Liver (tissue), 10 donors: ENCODE measurements at places on chromosomes 13 and 19.
A peak's percentile ranks its signal among the peaks of the same experiment; 100 is the strongest.

GRCh38 chr13:90552702-90553101 lies 794.8 kb upstream of the MIR17HG start:
- DNase-seq: no peak

GRCh38 chr19:40948580-40949299 lies 42.3 kb upstream of the CYP2B6 start:
- DNase-seq: no peak

DNA sequence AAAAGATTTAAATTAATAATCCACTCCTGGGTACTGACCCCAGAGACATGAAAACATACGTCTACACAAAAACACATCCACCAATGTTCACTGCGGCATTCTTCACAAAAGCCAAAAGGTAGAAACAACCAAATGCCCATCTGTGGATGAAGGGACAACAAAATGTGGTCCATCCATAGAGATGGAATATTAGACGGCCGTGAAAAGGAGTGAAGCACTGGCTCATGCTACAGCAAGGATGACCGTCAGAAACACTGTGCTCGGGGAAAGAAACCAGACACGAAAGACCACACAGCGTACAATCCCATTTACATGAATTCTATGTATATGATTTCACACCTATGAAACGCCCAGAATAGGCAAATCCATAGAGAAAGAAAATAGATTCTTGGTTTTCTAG lies 6.1 kb downstream of the RDH13 start:
- DNase-seq: no peak

GRCh38 chr13:113430378-113431110 lies 22.7 kb downstream of the ADPRHL1 start:
- DNase-seq: no peak

- DNase-seq: no peak
Measured at GRCh38 chr13:48641404-48641803, 12.3 kb upstream of the CYSLTR2 start.

DNA sequence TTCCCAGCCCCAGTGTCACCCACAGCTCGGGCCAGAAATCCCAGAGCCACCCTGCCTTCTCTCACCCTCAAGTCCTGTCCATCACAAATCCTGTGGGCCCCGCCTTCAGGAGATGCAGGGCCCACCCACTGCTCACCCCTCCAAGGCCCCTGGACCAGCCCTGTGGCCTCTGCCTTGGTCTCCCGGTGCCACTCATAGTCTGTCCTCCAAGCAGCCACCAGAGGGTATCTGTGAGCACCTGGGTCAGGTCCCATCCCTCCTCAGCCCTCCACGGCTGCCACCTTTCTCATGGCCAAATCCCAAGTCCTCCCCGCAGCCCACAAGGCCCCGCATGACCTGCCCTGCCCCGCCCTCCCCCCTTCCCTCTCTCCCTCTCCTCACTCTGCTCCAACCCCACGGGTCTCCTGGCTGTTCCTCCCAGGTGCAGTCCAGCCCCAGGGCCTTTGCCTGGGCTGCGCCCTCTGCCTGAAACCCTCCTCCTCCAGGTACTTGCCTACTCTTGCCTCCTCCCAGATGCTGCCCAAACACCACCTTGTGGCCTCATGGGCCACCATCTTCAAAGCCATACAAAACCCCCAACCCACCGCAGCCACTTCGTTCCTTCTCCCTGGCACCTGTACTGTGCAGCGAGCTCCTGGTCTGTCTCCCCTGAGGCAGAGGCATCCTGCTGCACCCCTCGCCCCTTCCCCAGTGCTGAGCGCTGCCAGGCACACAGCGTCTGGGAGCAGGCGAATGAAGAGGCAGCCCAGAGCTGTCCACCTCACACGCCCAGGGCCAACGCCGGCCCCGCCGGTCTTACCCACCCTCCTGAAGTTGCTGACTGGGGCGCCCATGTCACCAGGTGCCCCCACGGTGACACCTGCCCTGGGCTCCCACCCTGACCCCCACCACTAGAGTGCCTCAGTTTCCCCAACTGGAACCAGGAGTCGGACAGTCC lies 13.2 kb upstream of the UQCR11 start:
- no peak for DNase-seq

GRCh38 chr13:34343413-34343940 lies 525.5 kb downstream of the RFC3 start:
- DNase-seq: no peak

DNA sequence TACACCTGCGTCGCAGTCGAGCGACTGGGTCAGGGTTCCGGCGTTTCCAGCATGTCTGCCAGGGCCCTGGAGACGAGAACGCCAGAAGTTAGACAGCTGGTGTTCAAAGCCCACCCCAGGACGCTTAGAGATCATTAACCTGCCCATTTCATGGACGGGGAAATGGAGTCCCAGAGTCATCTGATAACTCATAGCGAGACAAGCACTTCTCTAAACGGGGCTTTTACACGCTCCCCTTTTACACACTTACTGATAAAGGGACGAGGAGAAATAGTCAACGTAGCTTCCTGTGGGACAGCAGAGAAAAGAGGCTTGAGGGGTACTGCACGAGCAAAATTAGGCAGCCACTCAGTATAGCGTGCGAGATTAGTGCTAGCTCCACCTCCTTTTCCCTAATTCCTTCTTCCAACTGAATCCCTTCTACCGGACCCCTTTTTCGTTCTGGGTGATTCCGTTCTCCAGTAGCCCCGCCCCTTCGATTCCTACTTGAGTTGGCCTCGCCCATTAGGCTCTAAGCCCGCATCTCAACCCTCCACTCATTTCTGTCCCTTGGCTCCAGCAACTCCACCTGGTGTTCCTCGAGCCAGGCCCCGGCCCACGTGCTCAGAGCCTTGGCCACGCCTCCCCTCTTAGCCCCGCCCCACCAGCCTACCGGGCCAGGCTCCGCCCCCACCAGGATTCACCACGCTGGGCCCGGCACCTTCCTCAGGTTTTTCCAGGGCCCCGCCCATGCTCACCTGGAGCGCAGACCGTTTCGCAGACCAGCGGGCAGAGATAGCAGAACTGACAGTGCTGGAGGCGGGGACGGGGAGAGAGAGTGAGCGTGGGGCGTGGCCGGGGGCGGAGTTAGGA lies 3.7 kb downstream of the HRC start:
- peak; percentile 68 for DNase-seq

DNA sequence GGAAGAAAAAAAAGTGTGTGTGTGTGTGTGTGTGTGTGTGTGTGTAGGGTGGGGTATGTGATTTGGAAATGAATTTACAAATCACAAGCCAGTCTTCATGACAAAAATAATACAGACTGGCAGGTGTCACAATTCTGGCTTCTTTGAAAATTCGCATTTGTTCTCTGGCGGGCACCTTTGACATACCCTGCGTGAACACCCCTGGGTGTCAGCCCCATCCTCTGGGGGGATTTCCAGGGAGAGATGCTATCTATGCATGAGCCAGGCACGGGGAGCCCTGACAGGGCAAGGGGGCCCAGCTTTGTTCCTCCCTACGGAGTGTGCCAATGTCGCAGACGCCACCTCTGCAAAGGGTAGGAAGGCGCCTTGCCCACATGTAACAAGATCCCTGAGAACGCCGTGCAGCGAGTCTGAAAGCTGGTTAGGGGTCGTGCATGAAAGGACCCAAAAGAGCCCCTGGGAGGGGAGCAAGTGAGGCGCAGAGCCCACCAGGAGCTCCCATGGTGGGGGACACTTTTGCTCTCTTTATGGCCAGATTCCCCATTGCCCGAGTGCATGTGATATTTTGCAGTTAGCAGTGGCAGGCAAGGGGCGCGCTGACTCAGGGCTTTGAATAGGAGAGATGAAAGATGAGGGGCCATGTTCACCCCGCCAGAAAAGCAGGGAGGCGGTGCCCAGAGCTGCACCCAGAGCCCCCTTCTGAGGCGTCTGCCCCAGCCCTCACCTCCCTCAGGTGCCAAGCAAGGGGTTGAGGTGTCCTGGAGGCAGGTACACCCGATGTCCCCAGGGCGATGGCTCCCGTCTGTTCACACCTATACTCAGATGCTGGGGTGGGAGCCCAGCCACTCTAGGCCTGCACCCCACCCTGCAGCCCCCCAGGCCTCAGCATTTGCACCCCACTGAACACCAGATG lies 45.3 kb downstream of the KLF2 start:
- no peak for DNase-seq

GRCh38 chr19:1616396-1616795 lies 11.1 kb upstream of the UQCR11 start:
- no peak for DNase-seq

DNA sequence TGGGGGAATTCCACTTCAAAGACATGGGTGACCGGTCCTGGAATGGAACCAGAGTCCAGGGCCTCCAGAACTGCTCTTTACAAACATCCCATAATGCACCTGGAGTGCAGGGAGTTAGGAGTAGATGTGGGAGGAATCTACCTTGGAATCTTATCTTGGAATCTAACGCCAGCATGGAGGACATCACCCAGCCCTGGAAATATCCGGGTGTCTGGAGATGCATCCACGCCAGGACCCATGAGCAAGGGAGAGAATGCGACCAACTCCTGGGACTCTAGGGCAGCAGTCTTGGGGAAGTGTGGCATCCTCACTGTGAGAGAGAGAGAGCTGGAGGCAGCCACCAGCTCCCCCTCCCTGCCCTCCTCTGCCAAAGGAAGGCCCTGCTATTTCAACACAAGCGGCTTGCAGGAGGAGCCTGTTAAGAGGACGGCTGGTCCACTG lies 211.8 kb downstream of the UQCRFS1 start:
- DNase-seq: no peak

GRCh38 chr19:34475975-34476594 lies 5.5 kb upstream of the WTIP start:
- no peak for DNase-seq

GRCh38 chr19:22545751-22546150 lies 88.4 kb upstream of the ZNF492 start:
- DNase-seq: no peak

DNA sequence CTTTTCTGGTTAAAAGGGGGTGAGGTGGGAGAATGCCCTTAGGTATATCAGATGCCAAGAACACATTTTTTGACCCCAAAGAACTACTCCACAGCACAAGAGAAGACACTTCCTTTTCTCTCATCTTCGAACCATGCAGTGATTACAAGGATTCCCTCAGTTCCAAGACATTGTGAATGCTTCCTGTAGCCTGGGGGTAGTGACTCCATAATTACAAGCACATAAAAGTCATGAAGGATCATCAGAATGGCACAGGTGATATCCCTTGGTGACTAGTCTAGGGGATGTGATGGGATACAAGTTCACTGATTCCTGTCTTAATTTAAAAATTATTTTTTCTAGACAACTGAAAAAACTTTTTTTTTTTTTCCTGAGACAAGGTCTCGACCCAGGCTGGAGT lies 78.0 kb downstream of the ZC3H13 start:
- DNase-seq: no peak

- no peak for DNase-seq
Measured at GRCh38 chr13:77729502-77730221, 32.2 kb downstream of the SLAIN1 start.

- DNase-seq: no peak
Measured at GRCh38 chr13:70612881-70613280, 504.6 kb upstream of the KLHL1 start.

DNA sequence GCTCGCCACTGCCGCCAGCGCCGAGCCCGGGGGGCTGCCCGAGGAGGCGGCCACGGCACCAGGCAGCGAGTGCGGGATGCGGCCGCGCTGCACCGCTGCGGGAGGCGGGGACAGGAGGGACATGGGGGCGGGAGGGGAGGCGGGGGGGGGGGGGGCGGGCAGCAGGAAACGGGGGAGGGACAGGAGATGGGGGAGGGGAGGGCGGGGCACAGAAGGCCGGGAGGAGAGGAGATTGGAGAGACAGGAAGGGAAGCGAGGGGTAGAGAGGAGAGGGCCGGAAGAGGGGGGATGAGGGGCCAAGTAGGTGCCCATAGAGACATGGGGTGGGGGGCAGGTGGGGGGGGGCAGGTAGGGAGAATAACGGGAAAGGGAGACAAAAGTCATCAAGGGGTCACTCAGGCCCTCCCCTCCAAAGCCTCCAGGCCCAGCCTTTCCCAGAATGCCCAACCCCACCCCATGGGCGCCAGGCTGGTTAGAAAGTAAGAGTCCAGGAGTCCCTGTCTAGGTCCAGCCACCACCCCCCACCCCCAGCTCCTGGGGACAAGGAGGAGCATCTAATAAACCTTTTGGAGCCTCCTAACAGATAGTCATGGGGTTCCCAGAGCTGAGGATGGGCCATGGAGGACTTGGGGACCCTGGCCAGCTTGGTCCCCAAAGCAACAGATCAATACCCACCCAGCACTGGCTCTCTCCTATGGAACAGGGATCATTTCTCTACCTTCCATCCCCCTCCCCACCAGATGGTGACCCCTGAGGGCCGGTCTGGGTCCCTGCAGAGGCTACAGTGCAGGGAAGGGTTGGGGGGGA lies 9.5 kb downstream of the NR2F6 start:
- DNase-seq: peak; percentile 53

DNA sequence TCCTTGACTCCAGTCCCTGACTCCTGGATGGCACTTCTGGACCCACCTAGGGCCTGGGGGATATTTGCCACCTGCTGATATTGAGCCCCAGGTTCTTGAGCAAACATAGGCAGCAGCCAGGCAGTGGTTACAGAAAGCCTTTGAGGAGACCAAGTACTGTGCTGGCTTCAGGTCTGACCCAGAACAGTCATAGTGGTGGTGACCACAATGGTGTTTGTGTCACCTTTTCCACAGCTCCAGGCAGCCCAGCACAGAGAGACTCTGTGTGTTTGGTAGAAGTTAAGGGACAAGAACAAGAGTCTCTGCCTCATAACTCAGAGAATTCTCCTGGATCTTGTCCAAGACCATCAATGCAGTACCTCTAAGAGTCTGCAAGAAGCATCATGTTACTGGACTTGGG lies 14.6 kb upstream of the CLC start:
- no peak for DNase-seq

DNA sequence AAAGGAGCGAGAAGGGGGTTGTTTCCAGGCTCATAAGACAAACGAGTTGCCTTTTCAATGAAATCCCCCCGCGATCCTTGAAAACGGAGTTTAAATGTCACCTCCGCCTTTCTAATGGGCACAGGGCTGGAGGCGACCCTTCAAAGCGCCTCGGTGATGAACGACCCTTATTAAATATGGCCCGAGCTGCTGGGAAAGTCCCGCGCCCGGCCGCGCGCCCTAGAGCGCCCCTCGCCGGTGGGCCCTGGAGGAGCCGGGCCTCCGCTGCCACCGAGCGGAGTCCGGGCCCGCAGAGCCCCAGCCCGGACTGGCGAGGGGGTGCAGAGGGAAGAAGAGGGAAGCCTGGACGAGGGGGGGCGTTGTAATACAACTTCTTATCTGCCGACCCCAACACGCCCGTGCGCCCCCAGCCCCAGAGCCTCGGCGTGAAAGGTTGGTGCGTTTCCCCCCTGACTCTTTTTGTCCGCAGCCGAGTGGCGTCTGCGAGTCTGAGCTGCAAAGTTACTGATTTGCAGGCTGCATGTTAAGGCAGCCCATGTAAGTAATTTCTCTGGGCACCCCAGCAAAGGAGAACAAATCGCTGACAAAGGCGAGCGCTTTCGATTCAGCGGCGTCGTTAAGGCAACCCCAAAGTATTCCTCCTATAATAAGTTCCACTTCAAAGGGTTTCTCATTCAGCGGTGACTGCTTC lies 11.9 kb downstream of the ZIC5 start:
- DNase-seq: no peak

GRCh38 chr19:18135712-18136584 lies 17.0 kb upstream of the PIK3R2 start:
- peak; percentile 61 for DNase-seq

- peak; percentile 57 for DNase-seq
Measured at GRCh38 chr19:46787331-46788261, 798 bp downstream of the SLC1A5 start.

- DNase-seq: no peak
Measured at GRCh38 chr13:111503905-111504695, 183.7 kb downstream of the TEX29 start.

GRCh38 chr13:71522941-71523526 lies 344.0 kb downstream of the DACH1 start:
- no peak for DNase-seq
